ENCODE measurements at places on chromosomes 1 and 21.

DNA sequence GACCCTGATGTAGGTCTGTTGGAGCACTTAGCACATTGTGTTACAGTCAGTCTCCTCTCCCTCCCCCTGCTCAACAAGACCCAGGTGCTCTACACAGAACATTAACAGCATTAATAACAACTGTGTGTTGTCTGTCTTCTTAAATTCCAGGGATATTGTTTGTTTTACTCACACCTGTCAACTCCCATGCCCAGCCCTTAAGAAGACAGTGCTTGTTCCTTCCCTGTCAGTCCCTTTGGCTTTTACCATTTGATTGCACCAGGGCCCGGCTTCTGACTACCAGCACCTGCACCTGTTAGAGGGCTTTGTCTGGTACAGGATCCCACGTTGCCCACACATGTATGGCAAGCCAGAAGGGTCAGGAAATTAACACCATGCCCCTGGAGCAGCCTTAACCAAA lies 11.7 kb downstream of the RIMKLA start:
- DNase-seq: no peak

GRCh38 chr1:115665319-115666096 lies 23.7 kb downstream of the VANGL1 start:
- DNase-seq: no peak

- DNase-seq: no peak
These were observed 69.6 kb downstream of the RAVER2 start for GRCh38 chr1:64814427-64814826.

GRCh38 chr1:226829105-226829504 lies 41.3 kb upstream of the PSEN2 start:
- DNase-seq: no peak

- DNase-seq: no peak
These were observed 20.0 kb upstream of the CLIC4 start for GRCh38 chr1:24725209-24725651.

- no peak for DNase-seq
These were observed 61.0 kb downstream of the WDR4 start for GRCh38 chr21:42818328-42818749.

DNA sequence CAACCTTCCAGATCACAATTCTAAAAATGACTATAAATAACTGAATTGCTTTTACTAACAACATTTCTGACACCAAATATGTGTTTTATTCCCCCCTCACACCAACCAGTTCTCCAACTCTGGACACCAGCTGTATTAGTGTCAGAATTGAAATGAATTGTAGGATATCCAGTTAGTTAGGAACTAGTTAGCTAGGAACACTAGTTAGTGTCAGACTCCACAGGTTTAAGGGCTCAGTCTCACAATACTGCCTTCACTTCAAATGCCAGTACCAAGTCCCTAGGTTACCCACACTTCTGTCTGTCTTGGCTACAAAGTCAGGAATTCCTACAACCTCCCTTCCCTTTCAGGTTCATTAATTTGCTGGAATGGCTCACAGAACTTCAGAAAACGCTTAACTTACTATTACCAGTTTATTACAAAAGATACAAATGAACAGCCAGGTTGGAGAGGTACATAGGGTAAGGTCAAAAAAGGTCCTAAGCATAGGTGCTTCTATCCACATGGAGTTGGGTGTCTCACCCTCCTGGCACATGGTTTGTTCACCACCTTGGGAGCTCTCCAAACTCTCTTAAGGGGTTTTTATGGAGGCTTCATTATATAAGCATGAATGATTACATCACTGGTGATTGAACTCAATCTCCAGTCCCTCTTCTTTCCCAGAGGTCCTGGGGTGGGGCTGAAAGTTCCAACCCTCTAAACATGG lies 4.2 kb downstream of the STXBP3 start:
- DNase-seq: no peak

- DNase-seq: no peak
These were observed 801 bp downstream of the MX1 start for GRCh38 chr21:41426676-41427404.

DNA sequence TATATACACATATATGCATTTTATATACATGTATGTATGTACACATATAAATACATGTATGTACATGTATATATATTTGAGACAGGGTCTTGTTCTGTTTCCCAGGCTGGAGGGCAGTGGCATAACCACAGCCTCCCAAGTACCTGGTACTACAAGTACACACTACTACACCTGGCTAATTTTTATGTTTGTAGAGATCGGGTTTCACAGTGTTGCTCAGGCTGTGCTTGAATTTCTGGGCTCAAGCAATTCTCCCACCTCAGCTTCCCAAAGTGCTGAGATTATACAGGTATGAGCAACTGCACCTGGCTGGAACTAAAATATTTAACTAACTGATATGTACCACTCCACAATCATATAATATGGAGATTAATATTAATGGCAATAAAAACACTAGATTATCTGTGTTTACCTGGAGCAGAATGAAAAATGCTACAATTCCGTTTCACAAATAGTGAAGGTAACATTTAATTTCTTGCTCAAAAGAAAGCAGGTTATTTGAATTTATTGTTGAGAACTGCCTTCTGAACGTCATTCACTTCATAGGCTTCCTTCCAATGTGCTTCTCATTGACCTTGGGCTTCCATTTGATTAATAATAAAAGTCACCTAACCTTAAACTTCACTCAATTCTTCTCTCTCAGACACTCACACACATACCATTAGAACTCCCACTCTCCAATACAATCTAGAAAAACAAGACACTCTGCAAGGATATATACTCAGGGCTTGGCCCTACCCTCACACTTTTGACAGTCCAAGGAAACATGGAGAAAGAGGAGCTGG lies 57.0 kb downstream of the PTGER3 start:
- no peak for DNase-seq
